ENCODE measurements at places on chromosomes 3 and 15.
A peak's percentile ranks its signal among the peaks of the same experiment; 100 is the strongest.

GRCh38 chr15:89043031-89044002 lies 44.9 kb upstream of the ABHD2 start:
- DNase-seq = no peak

- no peak for DNase-seq
Observed at GRCh38 chr3:160956785-160957184, 148.4 kb downstream of the B3GALNT1 start.

- no peak for DNase-seq
Observed at GRCh38 chr3:169627789-169628188, 35.7 kb downstream of the MECOM start.

GRCh38 chr15:39497759-39498565 lies 82.9 kb upstream of the THBS1 start:
- no peak for DNase-seq

- DNase-seq = no peak
Observed at GRCh38 chr3:170670504-170670903, 84.6 kb upstream of the SLC7A14 start.

DNA sequence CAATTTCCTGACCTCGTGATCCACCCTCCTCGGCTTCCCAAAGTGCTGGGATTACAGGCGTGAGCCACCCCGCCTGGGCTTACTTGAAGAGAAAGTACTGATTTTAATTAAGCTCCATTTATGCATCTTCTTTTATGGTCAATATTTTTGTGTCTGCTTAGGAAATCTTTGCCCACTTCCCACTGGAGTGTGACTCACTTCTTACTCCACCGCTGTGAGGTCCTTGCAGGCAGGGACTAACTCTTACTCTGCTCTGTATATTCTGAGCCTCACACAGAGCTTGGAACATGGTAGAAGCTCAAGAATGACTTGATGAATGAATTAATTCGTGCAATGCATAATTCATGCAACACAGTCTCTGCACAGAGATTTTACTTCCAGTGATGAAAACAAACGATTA lies 2.9 kb upstream of the TM4SF19 start:
- no peak for DNase-seq

- DNase-seq = no peak
Observed at GRCh38 chr3:154953538-154953937, 126.6 kb upstream of the MME start.

DNA sequence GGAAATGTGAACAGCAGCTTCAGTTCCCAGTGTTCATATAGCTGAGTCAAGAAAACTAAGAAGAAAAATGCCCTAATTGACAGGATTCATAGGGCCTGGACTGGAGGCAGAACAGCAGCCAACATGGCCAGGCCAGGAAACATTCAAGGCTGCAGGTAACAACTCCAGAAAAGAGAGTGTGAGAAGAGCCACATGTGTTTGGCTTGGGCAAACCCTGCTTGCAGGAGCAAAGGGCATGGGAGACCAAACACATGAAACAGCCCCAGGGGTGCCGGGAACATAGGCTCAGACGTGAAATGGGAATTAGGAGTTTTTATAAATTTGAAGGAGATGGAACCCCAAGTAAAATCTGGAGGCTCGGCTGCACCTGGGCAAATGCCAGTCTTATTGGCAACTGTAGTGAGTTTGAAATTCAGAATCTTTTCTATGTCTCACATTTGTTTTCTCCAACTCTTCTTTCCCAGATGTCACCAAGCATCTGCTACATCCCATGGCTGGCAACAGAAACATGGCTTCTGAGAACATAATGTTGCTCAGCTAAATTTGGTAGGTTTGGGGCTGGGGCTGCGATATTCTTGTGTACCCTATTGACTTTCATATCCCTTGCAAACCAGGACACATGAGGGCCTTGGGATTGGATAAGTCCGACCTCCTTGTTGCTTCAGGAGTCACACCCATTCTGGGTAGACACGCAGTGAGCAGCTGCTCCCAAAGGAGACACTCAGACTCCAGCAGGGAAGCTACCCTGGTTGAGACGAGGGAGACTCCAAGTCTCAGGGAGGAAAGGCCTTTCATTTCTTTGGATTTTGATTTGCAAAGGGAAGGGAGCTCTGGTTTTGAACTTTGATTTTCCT lies 98.9 kb upstream of the CLSTN2 start:
- DNase-seq = no peak

DNA sequence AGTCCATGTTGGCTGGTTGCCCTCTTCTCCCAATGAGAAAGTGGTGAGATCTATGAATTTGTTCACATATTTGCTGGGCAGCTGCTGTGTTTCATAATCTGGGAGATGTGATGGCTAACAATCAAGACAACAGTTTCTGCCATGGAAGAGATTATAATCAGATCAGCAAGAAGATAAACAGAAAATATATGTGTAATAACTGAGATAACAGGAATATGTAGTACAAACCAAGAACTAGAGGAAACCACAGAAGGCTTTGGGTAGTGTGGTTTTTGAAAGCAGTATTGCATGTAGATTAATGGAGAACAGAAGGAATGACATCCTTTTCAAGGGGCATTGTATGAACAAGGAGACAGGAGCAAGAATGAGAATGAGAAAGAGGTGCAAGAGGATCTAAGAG lies 12.2 kb upstream of the CSTA start:
- DNase-seq = no peak

DNA sequence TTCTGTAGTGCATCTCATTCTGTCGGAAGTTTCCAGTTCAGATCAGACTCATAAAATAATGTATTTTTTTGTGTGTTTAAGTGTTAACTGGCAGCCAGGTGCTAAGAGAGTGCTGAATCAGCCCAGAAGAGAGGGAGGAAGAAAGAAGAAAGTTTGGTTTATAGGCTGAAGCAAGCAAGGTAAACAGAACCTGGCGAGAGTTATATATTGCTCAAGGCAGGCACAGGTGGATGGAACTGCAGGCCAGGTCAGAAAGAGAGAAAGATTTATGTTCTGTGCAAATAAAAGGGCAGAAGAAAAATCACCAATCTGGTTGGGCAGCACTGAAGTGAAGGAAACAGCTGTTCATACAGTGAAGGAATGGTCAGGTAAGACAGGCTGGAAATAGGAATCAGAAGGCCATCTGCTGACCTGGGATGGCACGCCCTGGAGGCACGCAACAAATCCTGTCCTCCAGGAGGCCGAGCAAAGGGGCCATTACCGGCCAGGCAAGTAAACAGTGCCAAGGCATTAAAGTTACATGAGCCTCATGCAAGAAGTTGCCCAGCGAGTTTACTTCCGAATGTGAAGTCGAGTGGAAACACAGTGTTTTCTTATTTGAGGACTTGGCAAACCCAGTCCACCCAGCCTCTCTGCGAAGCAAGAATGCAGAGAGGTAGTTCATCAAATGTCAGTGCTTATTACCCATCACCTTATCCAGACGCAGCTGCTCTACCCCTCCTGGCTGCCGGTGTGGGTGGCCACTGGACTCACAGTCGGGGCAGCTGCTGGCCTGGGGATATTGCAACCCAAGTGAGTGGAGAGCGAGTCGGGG lies 309.8 kb downstream of the VPS13C start:
- no peak for DNase-seq

- no peak for DNase-seq
Observed at GRCh38 chr15:66630801-66631351, 65.1 kb upstream of the LCTL start.

DNA sequence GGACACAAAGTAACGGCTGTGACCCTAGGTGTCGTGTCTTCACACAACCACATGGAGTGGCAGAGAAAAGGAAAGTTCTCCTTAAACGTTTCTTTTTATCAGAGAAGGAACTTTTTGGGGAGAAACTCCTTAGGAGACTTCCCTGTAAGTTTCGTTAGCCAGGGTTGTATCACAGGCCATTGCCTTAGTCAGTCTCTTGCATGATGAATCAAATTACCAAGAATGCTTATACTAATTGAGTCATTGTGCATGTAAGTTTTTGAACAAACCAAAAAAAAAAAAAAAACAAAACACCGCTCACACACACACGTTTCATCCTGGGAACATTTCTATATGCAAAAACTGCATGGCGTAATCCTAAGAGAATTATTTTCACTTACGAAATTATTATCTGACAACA lies 150.4 kb upstream of the SATB1 start:
- DNase-seq = no peak

DNA sequence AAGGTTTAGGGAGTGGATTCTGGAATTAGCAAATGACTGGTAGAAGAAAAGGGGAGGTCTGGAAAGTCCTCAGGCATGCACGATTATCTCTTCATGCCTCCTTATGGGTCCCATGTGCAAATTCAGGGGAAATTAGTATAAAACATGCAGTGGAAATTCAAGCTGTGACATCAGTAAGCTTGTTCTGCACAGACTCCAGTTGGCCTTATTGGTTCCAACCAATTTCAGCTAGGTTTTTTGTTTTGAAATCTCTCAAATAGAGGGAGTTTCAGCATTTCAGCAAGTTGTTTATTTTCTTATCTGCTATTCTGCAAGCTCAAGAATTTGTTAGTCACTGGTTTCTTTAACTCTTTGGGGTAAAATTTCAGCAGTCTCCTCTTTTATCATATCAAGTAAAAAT lies 774 bp upstream of the TMCO5A start:
- DNase-seq = no peak

- DNase-seq = peak; percentile 2
Observed at GRCh38 chr3:123377243-123377740, 71.6 kb downstream of the ADCY5 start.

- no peak for DNase-seq
Observed at GRCh38 chr3:12893247-12893646, 51.9 kb upstream of the RPL32 start.

DNA sequence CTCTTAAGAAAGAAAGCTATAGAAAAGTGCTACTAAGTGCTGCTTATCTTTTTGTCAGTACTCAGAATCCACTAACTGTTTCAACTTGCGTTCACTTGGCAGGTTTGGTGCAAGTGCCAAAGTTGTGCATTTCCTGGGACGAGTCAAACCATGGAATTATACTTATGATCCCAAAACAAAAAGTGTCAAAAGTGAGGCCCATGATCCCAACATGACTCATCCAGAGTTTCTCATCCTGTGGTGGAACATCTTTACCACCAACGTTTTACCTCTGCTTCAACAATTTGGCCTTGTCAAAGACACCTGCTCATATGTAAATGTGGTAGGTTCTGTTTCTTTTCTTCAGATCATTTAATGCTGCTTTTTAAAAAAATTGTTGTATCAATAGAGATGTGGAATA lies 32.6 kb downstream of the GYG1 start:
- DNase-seq = no peak

DNA sequence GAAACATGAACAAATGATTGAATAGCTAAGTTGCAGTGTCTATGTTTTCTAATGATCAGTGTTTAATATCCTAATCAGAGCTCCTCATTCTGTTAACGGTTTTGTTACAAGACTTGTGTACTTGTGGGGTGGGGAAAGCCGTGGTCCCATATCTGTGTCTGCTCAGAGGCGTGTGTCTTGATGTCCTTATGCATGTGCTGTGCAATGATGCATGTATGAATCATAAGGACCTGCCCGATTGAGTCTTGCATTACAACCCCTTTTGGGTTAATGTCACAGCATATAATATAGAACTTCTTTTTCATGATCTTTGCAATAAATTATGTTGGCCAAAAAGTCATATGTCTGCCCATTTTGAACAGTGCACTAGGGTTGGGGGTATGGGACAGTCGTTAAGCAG lies 233.4 kb downstream of the ITPR1 start:
- no peak for DNase-seq

GRCh38 chr3:95154766-95155165 lies 1091.9 kb downstream of the NSUN3 start:
- DNase-seq = no peak

GRCh38 chr3:142875099-142875498 lies 13.8 kb downstream of the PCOLCE2 start:
- DNase-seq = no peak

DNA sequence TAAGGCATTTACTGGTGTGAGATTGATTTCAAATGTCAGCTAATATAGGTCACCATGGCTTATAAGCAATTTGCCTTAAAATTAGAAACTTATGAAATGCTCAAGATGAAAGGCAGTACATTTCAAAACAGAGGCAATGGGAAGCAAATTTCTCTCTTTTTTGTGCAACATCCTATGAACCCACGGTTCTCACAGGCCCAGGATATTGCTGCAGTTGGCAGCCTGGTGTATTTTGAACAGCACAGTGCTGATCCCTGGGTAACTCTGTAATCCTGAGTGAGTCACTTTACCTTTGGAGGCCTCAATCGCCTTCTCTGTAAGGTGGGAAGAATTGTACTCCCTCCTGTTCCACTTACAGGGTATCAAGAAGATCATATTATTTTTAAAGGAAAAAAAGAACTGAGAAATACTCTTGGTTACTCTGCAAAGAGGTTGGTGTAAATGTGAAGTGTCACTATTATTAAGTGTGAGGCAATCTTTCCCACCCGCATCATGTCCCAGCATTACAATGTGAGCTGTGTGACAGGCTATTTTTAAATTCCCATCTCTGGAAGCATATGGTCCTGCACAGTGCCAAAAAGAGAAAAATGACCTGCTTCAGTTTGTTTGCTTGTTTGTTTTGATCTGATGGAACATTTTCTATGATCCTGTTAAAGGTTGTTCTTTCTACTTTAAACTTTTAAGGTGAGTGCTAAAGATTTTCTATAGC lies 190.1 kb upstream of the LPP start:
- DNase-seq = peak; percentile 28

DNA sequence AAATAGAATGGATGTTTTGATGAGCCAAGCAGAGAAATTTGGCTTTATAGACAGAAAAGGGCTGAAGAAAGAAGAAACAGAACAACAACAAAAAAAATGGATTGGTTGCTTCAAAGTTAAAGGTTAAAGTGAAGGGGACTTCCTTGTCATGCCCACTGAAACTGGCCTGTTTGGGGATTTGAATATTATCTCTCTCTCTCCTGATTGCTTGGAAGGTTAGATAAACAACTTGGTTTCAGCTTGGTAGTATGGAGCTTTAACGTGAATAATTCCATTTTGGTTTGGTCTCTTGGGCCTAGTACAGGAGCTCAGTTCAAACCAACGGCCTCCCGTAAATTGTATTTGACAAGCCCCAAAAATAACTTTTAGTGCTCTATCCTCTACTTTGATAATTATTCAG lies 70.8 kb upstream of the MBNL1 start:
- DNase-seq = no peak

DNA sequence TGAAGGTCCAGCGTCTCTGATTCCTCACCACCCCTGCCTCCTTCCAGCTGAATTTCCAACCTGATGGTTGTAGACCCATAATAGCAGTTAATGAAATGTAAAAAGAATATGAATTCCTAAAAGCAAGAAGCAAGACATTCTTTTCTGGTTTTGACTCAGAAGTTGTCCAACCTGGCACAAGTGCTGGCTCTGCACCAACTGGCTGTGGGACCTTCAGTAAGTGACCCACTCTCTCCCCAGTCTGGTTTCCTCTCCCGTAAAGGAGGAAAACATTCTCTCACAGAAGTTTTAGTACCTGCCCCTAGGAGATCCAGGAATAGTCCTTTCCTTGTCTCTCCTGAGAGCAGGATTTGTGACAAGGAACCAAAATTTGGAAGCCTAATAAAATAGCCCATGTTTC lies 236.9 kb upstream of the TRIM42 start:
- DNase-seq = no peak

GRCh38 chr3:159271799-159272512 lies 470.1 kb downstream of the MFSD1 start:
- no peak for DNase-seq

- DNase-seq = no peak
Observed at GRCh38 chr3:11165476-11165875, 11.2 kb downstream of the HRH1 start.

GRCh38 chr15:50624616-50625168 lies 61.9 kb downstream of the TRPM7 start:
- DNase-seq = no peak

Data from head of caudate nucleus (tissue), 42 donors.